Stimulated activated CD8-positive, alpha-beta memory T cell treated with anti-CD3 and anti-CD28 coated beads, Interleukin-4, amount 100 ng/mL, for 24 hours (primary cell): ENCODE measurements at places on chromosomes 3 and 15.

DNA sequence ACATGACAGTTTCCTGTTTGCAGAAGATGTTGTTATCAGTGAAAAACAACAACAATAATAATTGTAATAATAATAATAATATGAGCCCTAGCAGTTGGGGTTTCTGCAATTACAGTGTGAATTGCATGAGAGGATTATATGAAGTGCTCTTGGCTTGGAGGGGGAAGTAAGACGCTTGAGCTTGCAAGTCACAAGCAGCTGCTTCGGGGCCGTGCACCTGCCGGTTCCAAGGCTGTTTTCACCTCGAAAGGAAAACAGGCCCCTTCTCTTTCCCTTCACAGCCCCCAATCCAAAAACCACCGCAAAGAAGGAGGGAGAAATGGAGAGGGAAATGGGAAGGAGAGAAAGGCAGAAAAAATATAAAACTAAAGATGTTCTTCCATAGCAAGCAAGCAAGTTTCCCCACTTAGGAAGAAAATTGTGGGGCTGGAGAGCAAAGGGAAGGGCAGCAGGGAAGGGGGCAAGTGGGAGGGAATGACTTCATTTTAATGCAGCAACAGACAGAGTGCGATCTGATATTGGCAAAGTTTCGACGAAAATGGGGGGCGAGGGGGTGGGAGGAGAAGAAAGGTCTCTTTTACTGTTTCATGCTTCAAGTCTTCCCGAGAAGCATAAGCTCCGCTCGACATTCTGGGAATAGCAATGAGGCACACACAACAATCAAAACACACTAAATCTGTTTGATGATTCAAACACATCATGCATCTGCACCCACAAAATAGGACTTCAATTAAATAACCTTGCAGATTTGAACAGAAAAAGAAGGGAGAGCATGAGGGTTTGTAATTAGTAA lies 284.2 kb upstream of the ATP11B start:
- DNase-seq = no peak

- no peak for DNase-seq
Measured at GRCh38 chr3:66095295-66096001, 56.7 kb upstream of the MAGI1 start.

DNA sequence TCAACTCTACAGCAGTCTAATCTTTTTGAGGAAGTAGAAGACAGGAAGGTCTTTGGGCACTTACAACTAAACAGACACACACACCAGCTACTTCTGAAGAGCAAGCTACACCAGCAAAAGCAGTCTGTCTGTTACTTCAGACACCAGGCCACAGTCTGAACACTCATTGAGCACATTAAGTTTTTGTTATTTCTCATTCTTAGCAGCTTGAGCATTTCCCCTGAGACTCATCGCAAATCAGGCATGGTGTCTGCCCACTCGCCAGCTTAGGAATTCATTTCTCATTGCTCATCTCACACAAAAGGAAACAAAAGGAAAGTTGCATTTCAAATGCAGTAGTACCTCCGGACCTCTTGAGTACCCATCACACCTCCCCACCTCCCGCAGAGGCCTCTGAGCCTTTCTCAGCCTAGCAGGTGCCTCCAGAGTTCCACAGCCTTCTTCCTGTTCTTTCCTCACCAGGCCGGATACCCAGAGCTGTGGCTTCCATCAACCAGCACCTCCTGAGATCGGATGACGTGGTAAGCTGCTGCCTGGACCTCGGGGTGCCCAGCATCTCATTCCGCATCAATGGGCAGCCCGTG lies 302.0 kb downstream of the RYR3 start:
- DNase-seq = no peak

DNA sequence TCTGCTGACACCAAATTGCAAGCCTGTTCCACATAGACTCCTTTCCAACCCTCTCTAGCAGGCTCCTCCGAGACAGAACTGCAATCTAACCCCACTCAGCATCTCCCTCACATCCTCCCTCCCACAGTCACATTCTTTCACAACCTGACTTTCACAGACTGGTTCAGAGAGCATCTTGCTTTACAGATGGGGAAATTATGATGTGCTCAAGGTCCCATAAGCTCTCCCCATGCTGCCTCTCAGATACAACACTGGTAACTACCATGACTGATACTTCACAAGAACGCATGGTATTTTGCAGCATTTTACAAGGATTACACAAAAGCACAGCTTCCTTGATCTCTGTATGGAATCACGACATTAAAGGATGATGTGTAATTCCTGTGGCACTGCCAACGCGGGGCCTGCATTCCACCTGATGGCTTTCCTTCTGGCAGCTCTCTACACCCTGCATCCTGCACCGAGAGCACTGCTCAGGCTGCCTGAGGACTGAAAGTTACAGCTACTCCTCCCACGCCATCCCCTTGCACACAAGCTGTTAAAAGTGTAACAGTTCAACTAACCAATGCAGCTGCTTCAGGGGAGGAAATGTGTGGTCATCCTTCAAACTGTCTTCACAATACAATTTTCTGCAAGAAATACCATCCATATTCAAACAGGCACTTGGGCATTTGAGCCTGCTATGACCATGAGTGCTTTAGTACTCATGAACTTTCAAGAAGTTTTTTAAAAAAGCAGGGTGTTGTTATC lies 27.6 kb downstream of the TBC1D2B start:
- DNase-seq = peak; percentile 55

DNA sequence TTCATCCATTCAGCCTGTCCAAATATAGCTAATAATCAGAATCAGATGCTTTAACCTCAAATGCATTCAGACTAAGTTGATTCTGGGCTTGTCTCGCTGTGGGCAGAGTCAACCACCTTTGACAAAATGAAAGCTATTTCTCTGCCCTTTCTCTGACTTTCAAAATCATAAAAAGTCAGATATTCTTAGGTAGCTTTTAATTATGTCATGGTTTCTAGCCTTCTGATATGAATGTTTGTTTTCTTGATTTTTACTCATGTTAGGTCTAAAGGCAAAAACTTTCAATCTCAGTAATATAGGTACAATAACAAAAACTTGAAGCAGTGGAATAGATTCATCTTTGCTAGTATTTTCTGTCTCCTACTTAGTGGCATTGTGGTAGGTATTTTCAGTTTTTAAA lies 25.3 kb upstream of the C15orf61 start:
- no peak for DNase-seq

- DNase-seq = no peak
Measured at GRCh38 chr3:144107923-144108322, 136.3 kb downstream of the DIPK2A start.

DNA sequence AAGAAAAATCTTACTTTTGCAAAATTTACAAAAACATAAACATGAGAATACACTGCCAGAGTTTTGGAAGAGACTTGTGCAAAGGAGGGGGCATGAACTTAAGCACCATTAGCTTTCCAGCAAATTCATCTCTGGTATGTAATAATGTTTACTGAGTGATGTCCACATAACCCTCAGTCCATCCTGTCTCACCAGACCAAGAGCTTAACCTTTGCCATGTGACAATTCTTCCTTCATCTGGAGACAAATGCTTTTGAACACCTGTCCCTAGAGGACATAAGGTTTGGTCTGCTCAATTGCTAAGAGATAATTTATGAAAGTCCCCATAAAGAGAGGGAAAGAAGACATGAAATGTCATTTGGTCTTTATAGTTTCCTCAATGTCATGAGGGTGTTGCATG lies 412.3 kb downstream of the ERC2 start:
- DNase-seq = no peak

DNA sequence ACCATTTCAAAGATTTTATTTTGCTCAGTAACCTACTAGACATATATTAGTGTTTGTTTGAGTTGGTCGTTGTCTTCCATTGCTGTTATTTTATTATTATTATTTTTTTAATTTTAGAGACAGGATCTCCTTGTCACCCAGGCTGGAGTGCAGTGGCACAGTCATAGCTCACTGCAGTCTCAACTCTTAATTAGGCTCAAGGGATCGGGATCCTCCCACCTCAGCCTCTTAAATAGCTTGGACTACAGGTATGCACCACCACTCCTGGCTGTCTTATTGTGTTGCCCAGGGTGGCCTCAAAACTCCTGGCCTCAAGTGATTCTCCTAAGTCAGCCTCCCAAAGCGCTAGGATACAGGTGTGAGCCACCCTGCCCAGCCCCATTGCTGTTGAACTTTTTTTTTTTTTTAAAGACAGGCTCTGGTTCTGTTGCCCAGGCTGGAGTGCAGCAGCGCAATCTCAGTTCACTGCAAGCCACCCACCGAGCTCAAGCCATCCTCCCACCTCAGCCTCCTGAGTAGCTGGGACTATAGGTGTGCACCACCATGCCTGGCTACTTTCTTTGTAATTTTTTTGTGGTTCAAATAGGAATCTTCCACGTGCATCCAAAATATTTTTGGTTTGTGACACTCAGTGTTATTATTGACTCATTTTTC lies 18.2 kb downstream of the SETD5 start:
- DNase-seq = no peak

GRCh38 chr15:92074101-92074500 lies 220.6 kb downstream of the SLCO3A1 start:
- no peak for DNase-seq

- no peak for DNase-seq
Measured at GRCh38 chr15:49843725-49844124, 222.9 kb downstream of the DTWD1 start.

DNA sequence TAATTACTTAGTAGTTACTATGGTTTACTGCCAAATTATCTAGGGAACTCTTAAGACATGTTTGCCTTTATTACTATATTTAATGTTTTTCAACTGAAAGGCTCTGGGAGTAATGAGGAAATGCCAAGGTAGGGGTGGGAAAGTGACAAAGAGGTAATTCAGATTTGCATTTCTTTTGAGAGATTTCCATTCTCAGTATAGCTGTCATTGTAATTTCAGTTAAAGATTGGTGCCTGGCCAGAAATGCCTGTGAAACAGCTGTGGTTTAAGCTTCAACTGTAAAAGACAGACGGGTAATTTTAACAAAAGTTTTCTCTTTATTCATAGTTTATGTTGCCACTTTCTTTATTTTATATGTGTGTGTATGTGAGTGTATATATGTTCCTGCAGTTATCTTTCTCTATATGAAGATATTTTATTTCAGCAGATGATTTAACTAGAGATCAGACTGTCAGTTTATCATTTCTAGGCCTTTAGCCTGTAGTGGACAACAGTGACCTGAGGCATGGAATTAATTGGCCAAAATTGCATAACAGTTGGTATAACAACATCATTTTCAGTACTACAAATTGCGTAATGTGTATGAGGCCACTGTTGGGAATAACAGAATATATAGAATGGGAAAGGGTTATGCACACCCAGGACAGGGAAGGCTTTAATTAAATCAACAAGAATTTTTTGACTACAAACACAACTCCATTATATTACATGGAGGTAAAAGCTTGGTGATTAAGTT lies 119.0 kb downstream of the BBX start:
- no peak for DNase-seq

GRCh38 chr3:60298141-60298540 lies 953.1 kb downstream of the FHIT start:
- no peak for DNase-seq

- DNase-seq = no peak
Measured at GRCh38 chr3:127159543-127159942, 33.4 kb upstream of the PRR23E start.
